COR-L47 (cell line): ENCODE measurements at places on chromosomes 5 and 9.

DNA sequence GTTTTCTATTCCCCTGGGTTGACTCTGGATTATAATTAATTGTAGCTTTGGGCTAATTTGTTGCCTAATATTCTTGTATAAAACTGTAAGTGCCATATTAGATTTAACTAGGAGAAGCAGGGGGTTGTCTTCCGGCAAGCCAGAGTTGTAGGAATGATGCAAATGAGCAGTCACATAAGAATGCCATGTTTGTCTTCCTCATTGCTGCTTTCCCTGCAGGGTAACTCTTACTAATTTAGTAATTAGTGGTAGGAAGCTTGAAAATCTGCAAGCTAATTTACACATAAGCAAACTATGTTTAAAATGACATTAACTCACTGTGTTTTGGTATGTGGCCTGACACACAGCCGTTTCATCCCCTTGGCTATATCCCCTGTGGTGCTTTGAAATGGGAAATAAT lies 527.8 kb downstream of the KCTD16 start:
- no peak for DNase-seq

DNA sequence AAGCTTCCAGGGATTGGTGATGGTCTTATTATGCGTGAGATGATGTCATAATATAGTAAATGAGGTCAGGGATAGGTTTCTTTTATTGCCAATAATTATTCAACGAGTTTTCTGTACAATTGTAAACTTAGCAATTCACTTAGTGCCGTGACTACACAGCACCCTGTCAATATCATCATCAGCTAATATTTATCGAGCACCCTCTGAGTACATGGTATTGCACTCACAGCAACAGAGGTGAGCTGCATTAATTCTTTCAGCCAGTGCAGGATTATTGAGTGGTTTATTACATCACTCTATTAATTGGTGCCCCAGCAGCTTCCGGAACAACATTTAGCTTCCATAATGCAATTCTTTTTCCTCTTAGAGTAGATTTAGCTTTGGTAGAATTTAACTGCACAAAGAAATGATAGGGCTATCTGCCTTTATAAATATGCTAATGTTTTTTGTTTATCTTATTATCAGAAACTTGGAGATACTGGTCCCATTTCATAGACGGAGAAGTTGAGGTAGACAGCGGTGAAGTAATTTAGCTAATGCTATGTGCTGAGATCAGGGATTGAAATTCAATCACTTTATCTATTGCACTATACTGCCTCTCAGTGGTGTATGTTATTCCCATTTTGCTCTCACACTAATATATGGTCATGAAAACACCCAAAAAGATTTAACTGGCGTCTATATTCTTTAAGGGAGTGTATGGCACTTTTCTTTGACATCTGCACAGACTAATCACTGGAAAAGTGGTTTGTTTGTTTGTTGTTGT lies 726.1 kb upstream of the WWC1 start:
- no peak for DNase-seq

GRCh38 chr5:2946315-2946714 lies 194.8 kb upstream of the IRX2 start:
- no peak for DNase-seq

DNA sequence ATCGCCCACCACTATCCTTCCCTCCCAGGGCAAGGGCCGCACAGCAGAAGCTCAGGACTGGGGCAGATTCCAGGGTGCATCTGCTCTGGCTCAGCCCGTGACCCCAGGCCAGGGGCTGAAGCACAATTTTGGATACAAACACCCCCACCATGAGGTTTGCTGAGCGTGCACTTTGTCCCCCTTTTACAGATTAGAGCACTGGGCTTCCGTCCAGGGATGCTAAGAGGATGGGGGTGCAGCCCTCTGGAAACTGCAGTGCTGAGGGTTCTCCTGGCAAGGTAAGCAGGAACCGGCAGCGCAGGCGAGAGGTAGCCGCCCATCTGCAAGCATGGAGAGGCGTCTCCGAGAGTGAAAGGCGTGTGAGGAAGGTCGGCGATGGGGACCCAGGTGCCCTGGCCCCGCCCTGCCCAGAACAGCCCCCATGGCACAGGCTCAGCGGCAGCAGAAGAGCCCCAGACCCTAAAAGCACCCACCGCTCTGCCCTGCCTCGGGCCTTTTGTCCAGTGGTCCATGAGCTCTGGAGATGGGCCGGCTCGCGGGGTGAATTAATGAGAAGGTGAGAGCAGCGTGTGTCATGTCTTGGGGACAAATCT lies 54.5 kb upstream of the OLFM1 start:
- no peak for DNase-seq

DNA sequence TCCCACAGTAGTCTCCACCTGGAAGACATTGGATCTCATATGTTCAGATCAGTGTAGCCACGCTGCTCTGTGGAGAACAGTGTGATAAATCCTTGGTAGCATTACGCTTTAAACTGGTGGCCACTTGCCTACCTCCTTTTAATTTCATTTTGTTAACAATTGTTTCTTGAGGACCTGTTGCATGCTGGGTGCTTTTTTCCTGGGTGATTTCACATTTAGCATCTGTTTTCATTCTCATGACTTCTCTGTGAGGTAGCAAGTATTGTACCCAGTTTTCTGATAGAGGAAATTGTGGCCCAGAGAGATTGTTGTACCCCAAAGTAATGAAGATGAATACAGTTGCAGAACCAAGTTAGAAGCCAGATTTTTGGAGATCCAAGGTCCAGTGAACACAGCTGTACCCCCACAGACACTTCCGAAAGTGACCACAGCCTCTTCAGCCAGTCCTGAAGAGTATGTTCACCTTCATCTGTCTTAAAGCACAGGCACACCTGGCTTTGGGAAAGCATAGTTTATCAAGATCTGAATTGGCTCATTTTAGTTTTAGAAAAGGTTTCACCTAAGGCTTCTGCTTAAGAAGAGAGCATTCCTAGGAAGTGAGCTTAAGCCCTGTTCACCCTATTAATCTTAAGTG lies 75.2 kb downstream of the F2RL2 start:
- no peak for DNase-seq

DNA sequence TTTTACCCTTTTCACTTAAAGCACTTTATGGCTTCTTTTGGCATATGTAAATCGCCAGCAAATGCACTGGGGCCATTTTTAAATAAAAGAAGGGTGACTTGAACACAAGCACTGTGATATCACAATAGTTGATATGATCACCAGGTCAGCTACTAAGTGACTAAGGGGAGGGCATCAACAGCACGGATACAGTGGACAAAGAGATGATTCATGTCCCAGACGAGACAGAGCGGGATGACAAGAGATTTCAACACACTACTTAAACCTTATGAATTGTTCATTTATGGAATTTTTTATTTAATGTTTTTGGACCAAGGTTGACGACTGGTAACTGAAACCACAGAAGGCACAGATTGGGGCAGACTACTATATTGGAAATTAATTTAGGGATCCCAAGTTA lies 54.1 kb downstream of the RORB start:
- DNase-seq = no peak

DNA sequence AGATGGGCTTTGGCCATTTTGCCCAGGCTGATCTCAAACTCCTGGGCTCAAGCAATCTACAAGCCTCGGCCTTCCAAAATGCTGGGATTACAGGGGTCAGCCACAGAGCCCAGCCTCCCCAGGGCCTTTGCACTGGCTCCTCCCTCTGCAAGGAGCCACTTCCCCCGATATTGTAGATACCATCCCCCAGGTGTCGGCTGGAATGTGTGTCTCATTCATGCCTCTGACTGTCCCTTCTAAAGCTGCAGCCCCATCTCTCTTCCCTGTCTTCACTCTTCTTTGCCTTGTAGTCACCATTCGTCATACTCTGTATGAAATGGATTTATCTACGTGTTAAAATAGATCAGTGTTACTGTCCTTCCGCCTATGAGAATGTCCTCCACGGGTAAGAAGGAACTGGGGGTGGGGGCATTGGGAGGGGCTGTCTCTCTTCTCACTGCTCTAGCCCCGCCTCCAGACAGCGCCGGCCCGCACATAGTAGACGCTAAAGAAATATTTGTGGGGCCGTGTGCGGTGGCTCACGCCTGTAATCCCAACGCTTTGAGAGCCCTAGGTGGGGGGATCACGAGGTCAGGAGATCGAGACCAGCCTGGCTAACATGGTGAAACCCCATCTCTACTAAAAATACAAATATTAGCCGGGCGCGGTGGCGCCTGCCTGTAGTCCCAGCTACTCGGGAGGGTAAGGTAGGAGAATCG lies 68.5 kb downstream of the LMX1B start:
- no peak for DNase-seq

DNA sequence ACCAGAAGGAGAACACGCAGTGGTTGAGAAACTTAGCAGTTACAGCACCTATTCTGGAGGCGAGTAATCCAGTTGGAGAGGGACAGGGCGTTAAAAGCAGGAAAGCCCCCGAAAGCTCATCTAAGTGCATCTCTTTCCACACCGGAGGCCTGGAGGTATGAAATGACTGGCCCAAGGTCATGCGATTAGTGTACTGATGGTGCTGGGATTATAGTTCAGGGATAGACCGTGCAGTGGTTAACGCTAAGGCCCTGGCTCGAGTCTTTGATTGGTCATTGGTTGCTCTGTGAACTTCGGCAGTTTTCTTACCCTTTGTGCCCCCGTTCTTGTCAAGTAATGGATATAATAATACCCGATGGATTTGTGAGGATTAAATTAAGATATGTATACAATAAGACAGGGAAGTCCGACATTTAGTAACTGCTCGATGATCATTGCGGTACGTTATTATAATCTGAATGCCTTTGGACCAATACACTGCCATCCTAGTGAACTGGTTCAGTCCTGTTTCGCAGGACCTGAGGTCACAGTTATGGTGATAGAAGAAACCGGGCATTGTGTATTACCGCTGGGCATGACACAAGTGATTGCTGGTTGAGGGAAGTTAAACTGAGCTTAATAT lies 960 bp downstream of the CANX start:
- DNase-seq = no peak

- no peak for DNase-seq
Measured at GRCh38 chr5:54215233-54215736, 95.1 kb downstream of the ARL15 start.

GRCh38 chr9:27732494-27732893 lies 159.2 kb upstream of the C9orf72 start:
- no peak for DNase-seq

GRCh38 chr5:171984748-171985419 lies 21.6 kb downstream of the FBXW11 start:
- DNase-seq = no peak

DNA sequence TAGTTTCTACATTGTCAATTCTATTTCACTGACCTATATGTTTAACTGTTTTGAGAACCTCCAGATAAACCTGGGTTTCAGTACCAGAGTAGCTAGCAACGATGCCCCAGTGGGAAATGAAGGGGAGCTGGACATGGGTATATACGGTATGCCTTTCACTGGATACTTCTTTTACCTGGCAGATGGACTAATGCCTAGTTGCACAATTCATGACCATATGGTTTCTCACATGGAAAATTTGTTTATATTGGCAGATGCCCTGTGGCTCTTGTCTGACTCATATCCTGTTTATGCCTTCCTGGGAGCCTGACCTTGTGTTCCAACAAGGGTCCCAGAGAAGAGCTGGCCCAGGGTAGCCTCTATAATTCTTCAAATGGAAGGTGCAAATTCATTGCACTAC lies 144.1 kb downstream of the MAT2B start:
- DNase-seq = no peak

DNA sequence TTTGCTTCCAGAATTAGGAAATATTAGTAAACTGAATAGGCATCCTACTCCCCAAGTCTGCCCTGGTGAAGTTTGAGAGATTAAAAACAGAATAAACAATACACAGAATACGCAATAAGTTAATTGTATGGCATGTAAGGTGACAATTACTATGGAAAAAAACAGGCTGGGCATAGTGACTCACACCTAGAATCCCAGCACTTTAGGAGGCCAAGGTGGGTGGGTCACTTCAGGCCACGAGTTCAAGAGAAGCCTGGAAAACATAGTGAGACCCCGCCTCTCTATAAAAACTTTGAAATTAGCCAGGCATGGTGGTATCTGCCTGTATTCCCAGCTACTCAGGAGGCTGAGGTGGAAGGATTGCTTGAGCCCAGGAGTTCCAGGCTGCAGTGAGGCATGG lies 64.2 kb upstream of the SUSD1 start:
- no peak for DNase-seq

DNA sequence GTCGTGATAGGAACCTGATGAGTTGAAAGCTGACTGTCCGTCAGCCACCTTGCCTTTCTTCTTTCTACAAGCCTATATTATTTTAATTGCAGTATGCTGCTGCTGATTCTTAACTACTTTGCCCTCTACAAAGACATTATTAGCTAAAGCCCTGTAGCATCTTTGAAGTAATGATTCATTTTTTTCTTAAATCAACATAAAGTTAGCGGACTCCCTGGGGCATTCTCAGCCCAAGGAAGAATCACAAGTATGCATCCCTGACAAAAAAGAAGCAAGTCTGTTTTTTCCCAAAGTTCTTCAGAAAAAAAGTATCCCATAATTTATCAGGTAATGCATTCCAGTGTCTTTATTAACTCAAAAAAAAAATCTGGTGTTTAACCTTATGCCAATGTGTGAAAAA lies 69.5 kb upstream of the TAS2R1 start:
- DNase-seq = no peak

- DNase-seq = no peak
Measured at GRCh38 chr9:121452085-121452484, 47.6 kb downstream of the GGTA1 start.

- DNase-seq = no peak
Measured at GRCh38 chr5:61262080-61262479, 70.0 kb upstream of the ZSWIM6 start.

DNA sequence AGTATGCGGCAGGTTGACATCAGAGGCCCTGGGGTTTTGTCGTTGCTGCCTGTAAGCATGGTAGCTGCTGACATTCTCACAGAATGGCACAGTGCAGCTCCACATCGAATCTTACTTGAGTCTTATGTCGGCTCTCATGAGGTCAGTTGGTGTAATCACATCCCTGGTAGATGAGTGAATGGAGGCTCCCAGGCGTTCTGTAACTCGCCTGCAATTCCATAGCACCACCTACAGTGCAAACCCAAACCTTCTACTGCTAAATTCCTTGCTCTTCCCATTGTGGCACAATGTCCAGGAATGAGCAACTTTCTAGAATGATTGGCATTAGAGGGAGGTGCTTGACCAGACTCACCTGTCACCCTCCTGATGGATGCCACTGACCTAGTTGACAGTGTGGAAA lies 578.4 kb downstream of the CCDC171 start:
- DNase-seq = no peak

DNA sequence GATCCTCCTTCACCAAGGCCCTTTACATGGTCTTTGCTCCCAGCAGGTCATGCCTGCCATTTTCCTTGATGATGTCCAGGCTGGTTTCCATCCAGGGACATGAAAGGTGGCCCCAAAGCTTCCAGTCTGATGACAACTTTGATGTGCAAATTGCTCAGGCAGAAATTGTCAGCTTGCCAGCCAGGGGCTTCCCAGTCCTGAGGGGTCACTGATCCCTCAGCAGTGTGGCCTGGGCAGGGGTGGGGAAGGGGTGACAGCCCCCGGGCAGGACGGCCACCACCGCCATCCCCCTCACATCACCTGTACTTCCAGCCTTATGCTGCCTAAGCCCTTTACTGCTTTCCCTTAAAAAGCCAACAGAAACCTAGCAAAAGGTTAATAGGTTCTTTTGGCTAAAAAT lies 96.3 kb downstream of the ANKRD33B start:
- DNase-seq = no peak
